ENCODE measurements at places on chromosomes 3 and 15.

- no peak for DNase-seq
Observed at GRCh38 chr15:71333136-71333700, 217.9 kb downstream of the THSD4 start.

GRCh38 chr15:40466426-40467260 is 4.1 kb upstream of the CHST14 start:
- DNase-seq: no peak

- DNase-seq: no peak
Observed at GRCh38 chr3:138051947-138052802, 42.2 kb downstream of the CLDN18 start.

DNA sequence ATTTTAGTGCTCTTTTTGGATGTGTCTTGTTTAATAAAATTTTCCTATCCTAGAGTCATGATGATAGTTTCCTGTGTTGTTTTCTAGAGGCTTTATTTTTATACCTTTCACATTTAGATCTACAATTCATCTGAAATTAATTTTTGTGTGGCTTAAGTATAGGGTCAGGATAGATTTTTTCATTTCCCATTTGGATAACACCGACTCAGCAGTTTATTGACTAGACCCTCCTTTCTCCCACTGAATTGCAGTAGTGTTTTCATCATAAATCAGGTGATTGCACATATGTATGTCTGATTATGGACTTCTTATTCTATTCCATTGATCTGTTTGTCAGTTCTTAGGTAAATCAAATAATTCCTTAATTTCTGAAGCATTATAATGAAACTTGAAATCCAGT is 10.4 kb downstream of the PRR23A start:
- no peak for DNase-seq

- no peak for DNase-seq
Observed at GRCh38 chr3:113405180-113405579, 36.1 kb downstream of the CFAP44 start.

DNA sequence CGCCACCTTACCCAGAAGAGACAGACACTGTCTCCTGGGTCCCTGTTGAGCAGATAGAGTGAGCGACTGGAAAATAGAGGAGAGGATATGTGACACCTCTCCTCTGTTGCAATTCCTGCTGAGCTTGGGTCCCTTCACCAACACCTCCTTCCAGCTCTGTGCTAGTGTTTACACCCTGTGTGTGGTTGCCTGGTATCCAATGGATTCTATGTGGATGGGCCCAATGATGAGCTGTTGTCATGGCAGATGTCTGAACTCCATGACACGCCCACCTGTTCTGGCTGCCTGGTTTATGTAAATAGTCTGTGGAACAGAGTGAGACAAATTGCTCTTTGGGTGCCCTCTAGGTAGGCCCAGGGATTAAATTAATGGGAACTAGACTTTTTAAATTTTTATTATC is 23.7 kb downstream of the RBM5 start:
- DNase-seq: no peak
